ENCODE measurements at places on chromosomes 4 and X. TPM values are rescaled to one million over a fixed set of nuclear protein-coding genes. Genes with fewer than 3 reads are reported as not detected.
A peak's percentile ranks its signal among the peaks of the same experiment; 100 is the strongest.

DNA sequence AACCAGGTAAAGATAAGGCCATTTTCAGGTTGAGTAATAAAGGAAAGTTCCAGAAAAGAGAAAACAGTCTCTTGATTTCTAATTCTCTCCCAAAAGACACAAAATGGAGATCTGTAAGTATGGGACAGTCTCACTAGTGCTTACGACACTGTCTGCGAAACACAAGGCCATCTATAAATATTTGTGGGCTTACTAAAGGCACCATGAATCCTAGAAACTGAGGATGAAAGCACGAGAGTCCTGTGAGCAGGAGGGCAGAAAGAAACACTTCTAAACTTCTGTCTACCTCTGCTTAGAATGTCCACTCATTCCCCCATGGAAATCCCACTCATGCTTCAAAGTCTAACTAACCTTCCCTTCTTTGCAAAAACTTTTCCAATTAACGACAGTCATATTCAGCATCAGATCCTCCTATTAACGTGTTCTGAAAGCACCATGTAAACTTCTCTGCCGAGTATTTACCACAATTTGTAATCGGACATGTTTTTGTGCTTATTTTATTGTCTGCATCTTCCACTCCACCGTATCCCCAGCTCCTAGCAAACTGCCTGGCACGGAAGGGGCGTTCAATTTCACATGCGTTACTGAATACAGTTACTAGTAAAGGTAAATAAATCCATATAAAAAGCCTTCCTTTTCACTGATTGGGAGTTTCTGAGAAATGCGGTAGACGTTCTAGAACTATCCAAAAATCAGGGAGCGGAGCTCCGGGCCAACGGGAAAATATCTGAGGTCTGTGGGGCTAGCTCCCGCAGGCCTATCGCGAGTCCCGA, 665 bp downstream of the PSMD10 start:
- peak overlapping the region; percentile 58 for H3K4me3 ChIP-seq
- DNase-seq = no peak
- peaks cover 7% of the 10 kb centered on the region for H3K4me1 ChIP-seq

GRCh38 chr4:140353786-140354185, 19.7 kb upstream of the SCOC start:
- H3K4me3 ChIP-seq = no peak overlapping the region
- H3K4me1 ChIP-seq = no peaks in the 10 kb centered on the region
- H3K36me3 ChIP-seq = no peaks in the 10 kb centered on the region
- DNase-seq = no peak

The MAGEB1 gene
- total RNA-seq = not detected

The WDFY3 gene
- total RNA-seq = 44.4 TPM

DNA sequence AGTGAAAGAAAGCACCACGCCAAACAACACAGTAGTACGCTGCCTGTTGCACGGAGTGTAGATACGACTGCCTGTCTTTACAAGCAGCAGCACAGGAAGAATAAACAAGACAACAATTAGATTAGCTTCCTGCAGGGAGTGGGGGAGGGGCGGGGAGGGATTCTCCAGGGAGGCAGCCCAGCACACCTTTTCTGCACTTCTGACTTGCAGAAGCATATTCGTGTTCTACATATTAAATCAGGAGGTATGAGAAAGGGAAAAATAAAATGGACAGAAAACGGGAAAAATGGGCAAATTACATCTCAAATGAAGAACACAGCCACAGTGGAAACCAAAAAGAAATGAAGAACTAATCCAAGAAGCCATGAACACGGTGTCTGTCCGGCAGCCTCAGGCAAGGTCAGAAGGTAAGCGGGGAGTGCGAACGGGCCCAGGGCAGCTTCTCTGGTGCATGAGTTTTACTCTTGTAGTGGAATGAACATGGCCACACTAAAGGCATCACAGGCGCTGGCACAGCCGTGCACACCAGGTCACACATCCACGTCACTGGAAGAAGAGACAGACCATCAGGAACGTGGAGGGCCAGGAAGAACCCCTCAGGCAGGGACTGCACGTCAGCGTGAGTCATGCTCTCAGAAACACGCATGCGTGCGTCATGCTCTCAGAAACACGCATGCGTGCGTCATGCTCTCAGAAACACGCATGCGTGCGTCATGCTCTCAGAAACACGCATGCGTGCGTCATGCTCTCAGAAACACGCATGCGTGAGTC, 20.1 kb upstream of the ADRA2C start:
- no peak overlapping the region for H3K4me3 ChIP-seq
- no peak for DNase-seq
- peaks cover 98% of the 10 kb centered on the region for H3K27me3 ChIP-seq
- H3K36me3 ChIP-seq = no peaks in the 10 kb centered on the region

GRCh38 chr4:145709843-145710242, 29.9 kb downstream of the C4orf51 start:
- no peak overlapping the region for H3K27ac ChIP-seq
- no peaks in the 10 kb centered on the region for H3K27me3 ChIP-seq
- DNase-seq = no peak
- H3K4me3 ChIP-seq = no peak overlapping the region
- no peaks in the 10 kb centered on the region for H3K36me3 ChIP-seq
- H3K4me1 ChIP-seq = peaks cover 4% of the 10 kb centered on the region

DNA sequence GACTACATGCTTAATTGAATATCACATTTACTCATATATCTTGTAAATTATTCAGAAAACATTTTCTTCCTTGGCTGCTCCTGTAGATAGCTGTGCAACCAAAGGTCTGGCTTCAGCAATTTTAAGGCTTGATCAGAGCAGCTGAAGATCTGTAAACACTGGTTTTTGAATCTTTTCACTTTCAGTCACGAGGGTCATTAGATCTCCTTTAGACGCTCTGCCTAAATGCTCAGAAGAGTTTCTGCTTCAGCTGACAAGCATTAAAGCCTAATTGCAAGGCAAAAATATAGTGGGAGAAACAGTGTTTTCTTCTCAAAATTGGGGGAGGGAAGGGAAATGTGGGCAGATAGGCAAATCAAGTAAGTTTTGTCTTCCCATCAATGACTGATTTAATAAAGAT, 25.7 kb downstream of the TRPC5 start:
- H3K27me3 ChIP-seq = no peaks in the 10 kb centered on the region
- no peak overlapping the region for H3K4me3 ChIP-seq
- no peaks in the 10 kb centered on the region for H3K36me3 ChIP-seq
- no peaks in the 10 kb centered on the region for H3K4me1 ChIP-seq
- H3K27ac ChIP-seq = no peak overlapping the region
- DNase-seq = no peak

The RHOH gene
- total RNA-seq = 1.3 TPM

DNA sequence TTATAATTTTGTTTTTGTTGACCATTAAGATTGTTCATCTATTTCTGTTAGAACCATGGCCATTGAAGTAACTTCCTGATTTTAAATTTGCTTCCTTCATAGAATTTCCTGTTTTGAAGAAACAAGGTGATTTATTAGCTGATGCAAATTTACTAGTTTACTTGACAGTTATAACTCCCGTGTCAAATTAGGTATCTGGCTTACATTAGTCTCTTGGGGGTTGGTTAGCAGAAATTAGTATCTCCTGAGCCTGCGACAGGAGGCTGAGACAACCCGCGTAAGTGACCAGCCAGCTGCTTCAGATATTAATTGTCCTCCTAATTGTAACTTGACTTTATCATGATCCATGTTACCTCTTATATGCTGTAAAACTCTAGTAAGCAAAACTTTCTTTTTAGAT, 154.3 kb downstream of the CFAP299 start:
- H3K4me1 ChIP-seq = no peaks in the 10 kb centered on the region
- no peak for DNase-seq
- no peak overlapping the region for H3K4me3 ChIP-seq
- H3K36me3 ChIP-seq = no peaks in the 10 kb centered on the region
- H3K27me3 ChIP-seq = no peaks in the 10 kb centered on the region

GRCh38 chrX:116379854-116380253, 56.6 kb upstream of the SLC6A14 start:
- DNase-seq = no peak
- H3K4me1 ChIP-seq = peaks cover 15% of the 10 kb centered on the region
- H3K27ac ChIP-seq = peak overlapping the region; percentile 15

The PCDH10 gene
- total RNA-seq = not detected

GRCh38 chrX:132393485-132393884, 95.4 kb downstream of the MBNL3 start:
- no peak for DNase-seq
- H3K27ac ChIP-seq = no peak overlapping the region
- H3K36me3 ChIP-seq = no peaks in the 10 kb centered on the region
- H3K27me3 ChIP-seq = no peaks in the 10 kb centered on the region
- H3K4me1 ChIP-seq = no peaks in the 10 kb centered on the region
- H3K4me3 ChIP-seq = no peak overlapping the region

GRCh38 chr4:7658341-7659204, 223.8 kb upstream of the PSAPL1 start:
- no peaks in the 10 kb centered on the region for H3K27me3 ChIP-seq
- peaks cover 18% of the 10 kb centered on the region for H3K4me1 ChIP-seq
- no peak for DNase-seq
- H3K27ac ChIP-seq = no peak overlapping the region
- no peaks in the 10 kb centered on the region for H3K36me3 ChIP-seq

DNA sequence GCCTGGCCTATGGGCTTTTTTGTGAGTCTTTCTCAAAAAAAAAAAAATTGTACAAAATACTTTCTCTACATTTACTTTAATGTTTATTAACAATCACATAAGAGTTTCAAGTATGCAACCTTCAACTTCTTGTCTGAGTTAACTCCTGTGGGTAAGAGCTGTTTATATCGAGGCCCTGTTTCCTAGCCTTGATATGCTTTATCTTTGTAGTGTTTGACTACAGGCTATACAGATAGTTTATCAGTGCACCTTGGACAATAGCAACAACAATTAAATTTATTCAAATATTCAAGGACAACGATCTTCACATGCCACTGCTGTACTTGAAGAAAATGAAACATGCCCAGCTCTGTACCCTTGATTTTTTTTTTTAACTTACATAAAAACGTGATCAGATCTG, 178.4 kb downstream of the ARHGAP10 start:
- no peak for DNase-seq
- H3K4me3 ChIP-seq = no peak overlapping the region
- no peak overlapping the region for H3K27ac ChIP-seq
- H3K4me1 ChIP-seq = no peaks in the 10 kb centered on the region

GRCh38 chrX:13381514-13381913, 61.7 kb upstream of the ATXN3L start:
- H3K36me3 ChIP-seq = no peaks in the 10 kb centered on the region
- H3K4me1 ChIP-seq = peaks cover 15% of the 10 kb centered on the region
- H3K4me3 ChIP-seq = no peak overlapping the region

The KCNIP4 gene
- not detected for total RNA-seq

- no peaks in the 10 kb centered on the region for H3K27me3 ChIP-seq
- DNase-seq = no peak
Measured at GRCh38 chr4:3344104-3344503, 51.3 kb downstream of the RGS12 start.

The FGG gene
- not detected for total RNA-seq

The USP27X gene
- total RNA-seq = 2.7 TPM

- no peak overlapping the region for H3K27ac ChIP-seq
- no peaks in the 10 kb centered on the region for H3K27me3 ChIP-seq
- no peak for DNase-seq
- H3K4me3 ChIP-seq = no peak overlapping the region
- H3K4me1 ChIP-seq = no peaks in the 10 kb centered on the region
Measured at GRCh38 chrX:55593296-55593695, 29.9 kb upstream of the FOXR2 start.

The BMPR1B gene
- 0.66 TPM for total RNA-seq

GRCh38 chr4:119118397-119118796, 17.2 kb upstream of the MYOZ2 start:
- no peaks in the 10 kb centered on the region for H3K27me3 ChIP-seq
- H3K36me3 ChIP-seq = no peaks in the 10 kb centered on the region
- DNase-seq = no peak

DNA sequence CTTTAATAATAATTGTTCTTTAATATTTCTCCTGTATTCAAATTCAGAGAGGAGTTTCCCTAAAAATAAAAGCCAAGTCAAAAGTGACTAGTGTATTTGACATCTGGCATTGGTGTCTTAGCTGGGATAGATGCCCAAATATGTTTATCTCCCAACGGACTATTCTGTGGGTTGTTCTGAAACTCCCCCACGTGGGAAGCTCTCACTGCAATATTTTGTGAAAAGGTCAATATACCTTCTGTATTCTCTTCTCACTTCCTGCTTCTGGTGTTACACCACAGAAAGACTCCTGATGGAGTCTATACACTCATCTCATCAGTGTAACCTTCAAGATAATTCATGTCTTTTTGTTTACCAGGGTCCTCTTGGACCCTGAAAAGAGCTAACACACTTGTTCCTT, 2052.8 kb upstream of the TENM3 start:
- H3K27me3 ChIP-seq = no peaks in the 10 kb centered on the region
- H3K4me1 ChIP-seq = no peaks in the 10 kb centered on the region
- no peak overlapping the region for H3K4me3 ChIP-seq
- no peak for DNase-seq
- no peaks in the 10 kb centered on the region for H3K36me3 ChIP-seq

DNA sequence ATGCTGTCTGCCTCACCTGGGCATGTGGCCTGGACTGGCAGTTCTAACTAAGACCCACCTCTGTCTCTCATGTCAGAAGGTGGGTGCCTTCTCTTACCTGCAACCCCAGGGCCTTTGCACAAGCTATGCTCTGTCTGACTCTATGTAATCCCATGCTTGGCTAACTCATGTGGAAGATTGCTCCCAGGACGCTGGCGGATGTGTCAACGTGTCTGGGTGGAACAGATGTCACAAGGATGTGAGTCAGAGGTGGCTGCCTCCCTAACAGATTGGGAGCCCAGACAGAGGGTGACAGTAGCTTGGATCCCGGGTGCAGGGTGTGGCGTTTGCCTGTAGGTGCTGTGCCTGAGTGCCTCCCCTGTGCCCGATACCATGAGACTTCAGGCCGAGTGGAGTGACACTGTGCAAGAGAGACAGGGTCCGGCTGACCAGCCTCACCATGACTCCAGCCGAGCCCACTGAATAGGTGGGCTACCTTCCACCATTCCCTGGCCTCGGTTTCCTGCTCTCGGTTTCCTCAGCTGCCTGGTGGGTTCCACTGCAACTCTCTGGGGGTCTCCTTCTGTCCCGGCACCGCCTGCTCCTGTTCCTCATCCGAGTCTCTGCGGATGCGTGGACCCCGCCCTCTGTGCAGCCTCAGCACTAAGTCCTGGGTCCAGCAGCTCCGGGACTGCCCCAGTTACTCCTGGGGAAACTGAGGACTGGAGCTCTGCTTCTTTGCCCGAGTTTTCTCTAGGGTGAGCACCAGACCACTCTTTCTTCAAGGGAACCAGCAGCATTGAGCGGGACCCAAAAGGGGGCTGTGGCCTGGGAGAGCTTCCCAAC, 11.0 kb downstream of the SH3BP2 start:
- H3K4me1 ChIP-seq = peaks cover 97% of the 10 kb centered on the region
- H3K27me3 ChIP-seq = no peaks in the 10 kb centered on the region
- no peak overlapping the region for H3K4me3 ChIP-seq

The ZBED1 gene
- 21.2 TPM for total RNA-seq

DNA sequence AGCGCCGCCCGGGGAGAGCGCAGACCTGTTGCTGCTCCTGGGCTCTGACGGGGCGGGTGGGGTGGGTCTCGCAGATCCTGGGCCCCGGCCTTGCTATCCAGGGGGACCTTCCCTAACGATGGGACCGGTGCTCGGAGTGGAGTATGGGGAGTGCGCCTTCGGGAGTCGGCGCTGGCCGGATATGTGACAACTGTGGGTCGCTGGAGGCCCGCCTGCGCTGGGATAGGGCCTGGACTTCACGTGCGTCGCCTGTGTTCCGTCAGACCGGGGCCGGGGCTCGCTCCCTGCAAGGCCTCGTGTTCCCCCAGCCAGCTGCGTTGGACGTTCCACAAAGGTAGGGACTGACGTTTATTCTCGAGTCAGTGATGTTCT, 1.3 kb downstream of the TBL1X start:
- peaks cover 23% of the 10 kb centered on the region for H3K4me1 ChIP-seq
- DNase-seq = peak; percentile 0
- peak overlapping the region; percentile 82 for H3K27ac ChIP-seq

GRCh38 chrX:150587585-150588503, 19.4 kb downstream of the MTM1 start:
- no peaks in the 10 kb centered on the region for H3K4me1 ChIP-seq
- no peaks in the 10 kb centered on the region for H3K36me3 ChIP-seq
- no peak overlapping the region for H3K4me3 ChIP-seq
- no peak for DNase-seq

The IQCM gene
- total RNA-seq = not detected

Data from esophagus squamous epithelium (tissue), 5 donors.